T-cell (primary cell): ENCODE measurements at places on chromosomes 11 and 22. TPM values are rescaled to one million over a fixed set of nuclear protein-coding genes. Genes with fewer than 3 reads are reported as not detected.

The EXPH5 gene
- 4.0 TPM for total RNA-seq

The KLHDC7B gene
- total RNA-seq = 6.7 TPM

The FBLN1 gene
- total RNA-seq = not detected

The LGALS12 gene
- total RNA-seq = not detected

- no peaks in the 10 kb centered on the region for H3K36me3 ChIP-seq
- H3K27me3 ChIP-seq = no peaks in the 10 kb centered on the region
- no peak overlapping the region for H3K27ac ChIP-seq
- no peak for DNase-seq
Observed at GRCh38 chr22:26399289-26399688, 29.8 kb upstream of the ASPHD2 start.

GRCh38 chr11:65317025-65317786 lies 2.5 kb downstream of the CDC42EP2 start:
- peaks cover 19% of the 10 kb centered on the region for H3K4me1 ChIP-seq
- H3K36me3 ChIP-seq = no peaks in the 10 kb centered on the region
- peaks cover 45% of the 10 kb centered on the region for H3K27me3 ChIP-seq
- no peak overlapping the region for H3K4me3 ChIP-seq
- H3K27ac ChIP-seq = no peak overlapping the region

- no peak overlapping the region for H3K4me3 ChIP-seq
- H3K27me3 ChIP-seq = no peaks in the 10 kb centered on the region
Observed at GRCh38 chr22:19341500-19341899, 50.0 kb upstream of the CLTCL1 start.

DNA sequence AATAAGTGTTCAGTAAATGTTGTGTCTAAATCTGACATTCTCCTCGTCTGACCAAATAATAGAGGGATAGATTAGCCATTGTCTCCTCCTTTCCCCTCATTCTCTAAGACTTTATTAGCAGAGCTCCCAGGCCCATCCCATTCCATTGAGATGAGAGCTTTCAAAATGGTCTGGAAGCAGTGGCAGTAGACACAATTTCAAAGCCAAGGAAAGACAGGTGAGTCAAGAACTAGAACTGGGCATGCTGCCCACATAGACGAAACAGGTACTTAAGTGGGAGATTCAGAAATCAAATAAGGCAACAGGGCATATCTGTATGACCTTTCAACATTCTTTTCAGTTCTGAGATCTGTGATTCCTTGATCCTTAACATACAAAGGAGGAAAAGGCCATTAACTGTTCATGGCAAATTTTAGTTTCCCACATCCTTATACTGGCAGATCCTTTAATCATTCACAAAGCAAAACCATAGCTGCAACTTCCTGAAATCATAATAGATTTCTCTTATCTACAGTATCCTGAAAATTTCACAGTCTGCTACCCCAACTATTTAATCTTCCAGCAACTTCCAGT lies 96.6 kb upstream of the KCNA4 start:
- no peak for DNase-seq
- no peaks in the 10 kb centered on the region for H3K27me3 ChIP-seq
- H3K36me3 ChIP-seq = no peaks in the 10 kb centered on the region
- no peaks in the 10 kb centered on the region for H3K4me1 ChIP-seq
- no peak overlapping the region for H3K4me3 ChIP-seq

DNA sequence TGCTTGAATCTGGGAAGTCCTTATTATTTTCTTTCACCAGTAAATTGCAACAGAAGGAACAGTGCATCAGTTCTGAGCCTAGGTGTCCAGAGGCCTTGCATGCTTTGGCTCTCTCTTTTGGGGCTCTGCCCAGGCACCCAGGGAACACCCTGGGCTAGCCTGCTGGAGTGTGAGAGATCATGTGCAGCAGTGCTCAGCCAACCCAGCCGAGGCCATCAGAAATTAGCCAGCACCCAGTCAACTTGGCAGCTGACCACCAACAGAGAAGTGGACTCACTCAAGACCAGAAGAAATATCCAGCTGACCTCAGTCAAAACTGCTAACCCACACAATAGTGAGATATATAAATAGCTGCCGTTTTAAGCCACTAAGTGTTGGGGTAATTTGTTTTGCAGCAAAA lies 11.2 kb upstream of the P4HA3 start:
- H3K4me1 ChIP-seq = no peaks in the 10 kb centered on the region
- H3K36me3 ChIP-seq = no peaks in the 10 kb centered on the region
- no peak overlapping the region for H3K4me3 ChIP-seq
- no peak for DNase-seq

- H3K27ac ChIP-seq = no peak overlapping the region
- no peak overlapping the region for H3K4me3 ChIP-seq
- no peak for DNase-seq
- H3K4me1 ChIP-seq = no peaks in the 10 kb centered on the region
- H3K27me3 ChIP-seq = no peaks in the 10 kb centered on the region
- H3K36me3 ChIP-seq = no peaks in the 10 kb centered on the region
Observed at GRCh38 chr11:9977554-9977953, 313.7 kb downstream of the SWAP70 start.

DNA sequence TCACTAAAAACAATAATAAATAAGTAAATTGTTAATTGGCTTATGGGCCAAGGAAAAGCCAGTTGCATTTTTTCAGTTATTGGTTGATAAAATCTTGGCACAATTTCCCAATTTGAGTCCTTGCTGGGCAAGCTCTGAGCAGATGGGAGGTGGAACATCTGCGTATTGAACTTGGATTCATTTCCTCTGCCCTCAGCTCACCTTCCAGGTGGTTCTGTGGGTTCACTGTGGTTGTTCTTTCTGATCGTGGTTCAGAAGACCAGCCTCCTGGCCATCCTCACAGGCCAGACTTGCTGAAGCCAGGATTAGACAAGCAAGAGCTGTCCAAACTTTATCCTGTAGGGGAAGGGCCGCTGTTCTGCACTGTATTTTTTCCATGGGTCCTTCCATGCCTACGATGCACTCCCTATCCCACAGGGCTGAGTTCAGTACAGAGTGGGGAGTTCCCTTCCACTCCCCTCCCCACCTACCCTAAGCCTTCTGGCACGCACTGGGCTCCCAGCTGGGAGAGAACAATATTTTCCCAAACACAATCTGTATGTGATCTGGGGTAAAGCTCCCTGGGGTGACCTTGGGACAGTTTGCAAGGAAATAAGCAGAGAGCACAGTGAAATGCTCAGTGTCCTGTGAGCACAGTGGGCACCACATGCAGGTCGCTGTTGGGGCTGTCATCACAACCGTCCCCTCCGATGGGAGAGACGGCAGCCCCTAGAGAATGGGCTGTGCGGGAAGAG lies 43.5 kb upstream of the TP53I11 start:
- no peaks in the 10 kb centered on the region for H3K36me3 ChIP-seq
- H3K27ac ChIP-seq = no peak overlapping the region
- H3K4me3 ChIP-seq = no peak overlapping the region
- H3K4me1 ChIP-seq = no peaks in the 10 kb centered on the region
- no peaks in the 10 kb centered on the region for H3K27me3 ChIP-seq

DNA sequence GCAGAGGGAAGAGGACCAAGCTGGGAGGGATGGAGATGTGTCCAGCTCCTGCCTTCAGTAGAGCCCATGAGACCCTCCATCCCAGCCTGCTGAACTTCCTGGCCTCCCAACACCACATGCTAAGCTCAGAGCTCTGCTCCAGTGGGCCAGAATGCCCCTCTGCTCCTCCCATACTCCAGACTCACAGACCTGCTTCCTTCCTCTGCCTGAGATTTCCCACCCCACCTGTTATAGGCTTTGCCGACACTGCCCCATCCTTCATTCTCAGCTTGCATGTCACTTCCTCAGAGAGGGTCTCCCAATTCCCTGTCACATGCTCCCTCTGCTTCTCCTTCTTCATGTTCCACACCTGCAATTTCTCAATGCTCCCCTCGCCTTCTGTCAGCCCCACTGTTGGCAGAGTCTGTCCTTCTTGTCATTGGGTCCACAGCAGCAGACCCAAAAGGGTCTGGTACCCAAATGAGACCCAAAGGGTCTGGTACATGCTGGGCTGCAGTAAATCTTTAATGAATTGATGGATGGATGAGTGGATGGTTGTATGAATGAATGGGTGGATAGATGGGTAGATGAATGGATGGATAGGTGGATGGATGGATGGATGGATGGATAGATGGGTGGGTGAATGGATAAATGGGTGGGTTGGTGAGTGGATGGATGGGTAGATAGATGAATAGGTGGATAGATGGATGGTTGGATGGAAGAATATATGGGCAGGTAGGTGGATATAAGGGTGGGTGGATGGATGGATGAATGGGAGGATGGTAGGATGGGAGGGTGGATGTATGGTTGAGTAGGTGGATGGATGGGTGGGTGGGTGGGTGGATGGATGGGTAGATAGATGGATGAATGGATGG lies 105.3 kb upstream of the FGF3 start:
- H3K36me3 ChIP-seq = no peaks in the 10 kb centered on the region
- DNase-seq = no peak
- no peak overlapping the region for H3K4me3 ChIP-seq
- no peak overlapping the region for H3K27ac ChIP-seq

- H3K4me1 ChIP-seq = no peaks in the 10 kb centered on the region
- no peaks in the 10 kb centered on the region for H3K36me3 ChIP-seq
- H3K27me3 ChIP-seq = peaks cover 39% of the 10 kb centered on the region
Observed at GRCh38 chr11:69394234-69394868, 87.1 kb upstream of the LINC01488 start.

DNA sequence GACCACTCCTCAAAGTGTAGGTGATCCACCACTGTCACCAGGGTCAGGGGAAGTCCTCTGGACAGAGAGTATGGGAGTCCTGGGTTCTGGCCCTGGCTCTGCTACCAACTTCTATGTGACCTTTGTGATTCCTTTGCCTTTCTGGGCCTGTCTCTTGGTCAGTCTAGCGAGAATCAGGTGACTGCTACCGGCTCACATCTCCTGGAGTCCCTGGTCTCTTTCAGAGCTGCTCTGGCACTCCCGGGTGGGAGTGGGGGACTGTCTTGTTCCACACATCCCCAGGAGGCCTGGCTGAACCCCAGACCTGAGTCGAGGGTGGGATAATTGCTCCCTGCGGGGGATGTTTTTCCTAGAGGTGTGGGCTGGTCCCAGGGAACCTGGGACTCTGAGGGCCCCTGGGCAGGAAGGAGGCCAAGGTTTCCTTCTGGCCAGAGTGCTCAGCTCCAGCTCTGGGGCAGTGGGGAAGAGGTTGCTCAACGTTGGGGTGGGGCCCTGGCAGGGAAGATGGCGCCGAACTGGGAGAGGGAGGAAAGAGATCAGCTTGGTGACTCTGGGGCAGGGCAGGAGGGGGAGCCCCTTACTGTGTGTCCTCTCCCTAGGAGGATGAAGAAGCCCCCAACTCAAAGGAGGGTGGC lies 2.1 kb downstream of the SOX10 start:
- no peak overlapping the region for H3K4me3 ChIP-seq
- no peak for DNase-seq
- H3K27ac ChIP-seq = no peak overlapping the region

- H3K27ac ChIP-seq = no peak overlapping the region
- DNase-seq = no peak
- H3K4me3 ChIP-seq = no peak overlapping the region
- H3K4me1 ChIP-seq = peaks cover 2% of the 10 kb centered on the region
- no peaks in the 10 kb centered on the region for H3K27me3 ChIP-seq
- H3K36me3 ChIP-seq = no peaks in the 10 kb centered on the region
Observed at GRCh38 chr11:62353841-62354240, 16.6 kb downstream of the ASRGL1 start.

- no peak overlapping the region for H3K4me3 ChIP-seq
- no peak for DNase-seq
- no peaks in the 10 kb centered on the region for H3K4me1 ChIP-seq
- H3K36me3 ChIP-seq = no peaks in the 10 kb centered on the region
Observed at GRCh38 chr11:73072935-73073481, 69.1 kb downstream of the FCHSD2 start.

- no peaks in the 10 kb centered on the region for H3K27me3 ChIP-seq
- H3K4me1 ChIP-seq = no peaks in the 10 kb centered on the region
- H3K27ac ChIP-seq = no peak overlapping the region
- no peak overlapping the region for H3K4me3 ChIP-seq
- H3K36me3 ChIP-seq = no peaks in the 10 kb centered on the region
Observed at GRCh38 chr11:22471385-22471784, 133.2 kb downstream of the SLC17A6 start.

- peak overlapping the region; percentile 27 for H3K4me3 ChIP-seq
- peaks cover 8% of the 10 kb centered on the region for H3K27me3 ChIP-seq
- no peak for DNase-seq
- H3K4me1 ChIP-seq = peaks cover 17% of the 10 kb centered on the region
- H3K36me3 ChIP-seq = no peaks in the 10 kb centered on the region
Observed at GRCh38 chr11:8267831-8268529, 4.3 kb upstream of the LMO1 start.

- H3K27me3 ChIP-seq = peaks cover 4% of the 10 kb centered on the region
- no peaks in the 10 kb centered on the region for H3K4me1 ChIP-seq
- no peak overlapping the region for H3K27ac ChIP-seq
- no peak for DNase-seq
- H3K4me3 ChIP-seq = no peak overlapping the region
Observed at GRCh38 chr11:112421879-112422278, 161.2 kb upstream of the PLET1 start.
